Inflammatory macrophage treated with lipopolysaccharide for 4 hours (primary cell): ENCODE measurements at places on chromosomes 13 and 19.

DNA sequence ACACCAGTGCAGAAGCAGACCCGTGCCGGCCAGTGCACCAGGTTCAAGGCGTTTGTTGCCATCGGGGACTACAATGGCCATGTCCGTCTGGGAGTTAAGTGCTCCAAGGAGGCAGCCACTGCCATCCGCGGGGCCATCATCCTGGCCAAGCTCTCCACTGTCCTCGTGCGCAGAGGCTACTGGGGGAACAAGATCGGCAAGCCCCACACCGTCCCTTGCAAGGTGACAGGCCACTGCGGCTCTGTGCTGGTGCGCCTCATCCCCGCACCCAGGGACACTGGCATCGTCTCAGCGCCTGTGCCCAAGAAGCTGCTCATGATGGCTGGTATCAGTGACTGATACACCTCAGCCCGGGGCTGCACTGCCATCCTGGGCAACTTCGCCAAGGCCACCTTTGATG, 10.1 kb downstream of the ZNF44 start:
- no peak for DNase-seq

GRCh38 chr19:32471095-32471494, 65.5 kb downstream of the DPY19L3 start:
- DNase-seq: no peak

DNA sequence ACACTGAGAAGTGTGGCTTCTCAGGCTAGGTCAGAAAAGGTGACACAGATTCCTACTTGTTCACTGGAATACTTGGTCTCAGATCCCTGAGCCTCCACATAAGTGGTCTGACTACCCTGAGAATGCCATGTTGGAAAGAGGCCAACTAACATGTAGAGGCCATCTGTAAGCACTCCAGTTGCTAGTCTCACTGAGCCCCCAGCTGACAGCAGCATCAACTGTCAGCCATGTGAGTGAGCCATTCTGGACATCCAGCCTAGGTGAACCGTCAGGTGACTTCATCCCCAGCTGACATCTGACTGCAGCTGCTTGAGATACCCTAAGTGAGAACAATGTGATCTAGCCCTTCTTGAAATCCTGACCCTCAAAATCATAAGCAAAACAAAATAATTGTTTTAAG, 18.1 kb upstream of the ARL11 start:
- no peak for DNase-seq

GRCh38 chr19:50547385-50548190, 20.6 kb downstream of the LRRC4B start:
- no peak for DNase-seq

DNA sequence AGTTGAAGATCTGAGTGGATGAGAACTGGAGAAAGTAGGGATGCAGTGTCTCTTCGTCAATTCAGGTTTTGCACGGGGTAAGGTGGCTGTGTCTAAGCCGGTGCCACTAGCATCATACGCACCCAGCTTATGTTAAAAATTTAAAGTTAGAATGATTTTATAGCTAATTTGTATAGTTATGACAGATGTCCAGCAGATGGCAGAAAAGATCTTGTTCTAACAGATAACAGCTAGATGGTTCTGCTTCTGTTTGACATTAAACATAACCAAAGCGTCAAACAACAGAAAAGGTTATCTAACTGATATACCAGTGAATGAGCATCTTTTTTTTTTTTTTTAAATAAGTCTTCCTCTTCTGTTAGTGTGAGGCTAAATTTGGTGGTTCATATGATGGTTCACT, 18.8 kb upstream of the EDDM13 start:
- peak; percentile 83 for DNase-seq

GRCh38 chr13:30253830-30254229, 53.5 kb downstream of the KATNAL1 start:
- no peak for DNase-seq

DNA sequence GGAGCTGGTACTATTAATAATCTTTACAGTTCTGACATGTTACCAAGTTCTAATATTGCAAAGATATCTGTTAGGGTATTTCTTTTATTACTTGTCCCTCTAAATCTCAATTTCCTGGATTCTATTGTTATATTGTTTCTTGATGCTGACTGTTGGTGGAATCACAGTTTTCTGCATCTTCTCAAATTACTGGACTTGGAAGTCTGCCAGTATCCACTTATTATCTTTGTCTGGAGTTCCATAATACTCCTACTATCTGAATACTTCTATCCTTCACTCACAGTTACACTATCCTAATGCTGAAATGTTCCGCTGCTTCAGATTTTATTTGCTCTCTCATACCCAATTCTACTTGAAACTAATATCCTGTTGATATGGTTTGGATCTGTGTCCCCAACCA, 1985.7 kb upstream of the PRR20A start:
- DNase-seq: no peak

GRCh38 chr13:48216204-48216711, 16.7 kb upstream of the ITM2B start:
- no peak for DNase-seq

DNA sequence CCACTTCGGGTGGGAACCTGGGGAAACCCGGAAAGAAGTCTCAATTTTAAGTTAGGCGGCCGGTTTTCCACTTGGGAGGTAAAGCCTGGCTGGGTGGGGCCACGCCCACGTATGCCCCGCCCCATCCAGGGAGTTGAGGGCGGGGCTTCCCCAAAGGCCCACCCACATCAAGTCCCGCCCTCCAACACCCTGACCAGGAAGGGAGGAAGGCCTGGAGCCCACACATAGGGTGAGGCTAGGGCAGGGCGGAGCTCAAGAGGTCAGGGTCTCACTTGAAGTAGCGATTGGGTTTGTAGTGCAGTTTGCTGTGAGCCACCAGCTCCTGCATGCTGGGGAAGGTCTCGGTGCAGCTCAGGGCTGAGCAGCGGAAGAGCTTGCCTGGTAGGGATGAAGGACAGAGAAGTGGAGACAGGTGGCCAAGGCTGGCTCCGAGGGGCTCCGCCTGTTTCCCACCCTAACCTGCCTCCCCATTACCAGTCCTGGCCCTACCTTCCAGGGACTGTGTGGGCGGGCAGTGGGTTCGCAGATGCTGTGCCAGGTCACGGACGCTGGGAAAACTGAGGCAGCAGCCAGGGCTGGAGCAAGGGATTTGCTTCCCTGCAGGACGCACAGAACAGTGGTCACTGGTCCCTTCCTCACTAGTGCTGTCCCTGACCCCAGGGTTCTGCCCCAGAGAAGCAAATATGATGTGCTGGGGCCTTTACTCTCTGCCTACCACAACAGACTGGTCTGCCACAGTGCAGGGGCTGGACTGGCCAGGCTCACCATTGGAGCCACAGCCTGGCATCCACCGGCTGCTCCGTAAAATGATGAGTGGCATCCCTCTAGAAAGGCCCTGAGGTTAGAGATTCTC, 1.6 kb downstream of the ZNF414 start:
- peak; percentile 57 for DNase-seq

GRCh38 chr13:31022928-31023530, 90.6 kb downstream of the TEX26 start:
- DNase-seq: no peak

DNA sequence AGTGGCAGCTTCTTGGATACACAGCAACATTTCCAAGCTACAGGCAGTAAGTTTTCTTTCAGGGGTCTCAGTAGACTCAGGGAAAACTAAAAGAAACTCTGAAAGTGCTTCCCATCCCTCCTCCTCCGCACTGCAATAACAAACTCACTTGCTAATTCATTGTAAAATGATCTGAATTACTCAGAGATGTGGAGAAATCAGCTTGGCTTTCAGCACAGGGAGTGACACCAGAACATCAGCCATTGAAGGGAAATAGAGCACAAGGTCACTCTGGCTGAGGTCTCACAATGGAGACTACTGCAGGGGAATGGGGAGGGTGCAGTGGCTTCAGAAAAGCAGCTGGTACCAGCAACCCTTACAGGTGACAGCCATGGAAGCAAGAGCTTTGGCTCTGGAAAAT, 137.3 kb upstream of the SERP2 start:
- DNase-seq: peak; percentile 87

GRCh38 chr19:17075864-17076542, 426 bp downstream of the MYO9B start:
- peak; percentile 56 for DNase-seq

DNA sequence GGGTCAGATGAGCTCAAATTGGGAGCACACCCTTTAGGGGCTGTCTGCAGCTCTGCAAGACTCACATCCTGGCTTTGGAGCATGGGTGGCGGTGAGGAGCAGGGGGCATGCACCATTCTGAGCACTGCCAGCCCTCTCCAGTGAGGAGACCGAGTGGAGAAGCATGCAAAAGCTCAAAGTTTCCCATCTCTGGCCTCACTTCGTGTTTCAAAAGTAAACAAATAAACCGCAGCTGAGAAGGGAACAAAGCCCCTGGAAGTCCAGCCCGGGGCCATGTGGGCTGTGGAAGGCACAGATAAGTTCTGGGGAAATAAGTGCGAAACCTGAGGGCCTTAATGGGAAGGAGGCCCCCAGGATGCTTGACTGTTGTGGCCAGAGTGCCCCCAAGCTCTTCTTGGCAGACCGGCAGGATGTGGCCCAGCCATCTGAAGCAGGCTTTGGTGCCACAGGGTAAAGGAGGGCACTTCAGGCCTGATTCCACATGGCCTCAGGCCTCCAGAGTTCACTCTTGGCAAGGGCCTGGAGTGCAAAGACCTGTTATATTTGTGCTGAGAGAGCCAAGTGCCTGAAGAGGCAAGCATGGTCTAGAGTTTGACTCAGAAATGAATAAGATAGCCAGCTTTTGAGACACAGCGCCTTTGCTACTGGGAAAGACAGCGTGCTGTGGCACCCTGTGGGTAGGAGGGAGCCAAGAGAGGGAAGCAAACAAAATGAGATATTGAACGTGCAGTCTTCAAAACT, 1.2 kb downstream of the MEDAG start:
- no peak for DNase-seq

DNA sequence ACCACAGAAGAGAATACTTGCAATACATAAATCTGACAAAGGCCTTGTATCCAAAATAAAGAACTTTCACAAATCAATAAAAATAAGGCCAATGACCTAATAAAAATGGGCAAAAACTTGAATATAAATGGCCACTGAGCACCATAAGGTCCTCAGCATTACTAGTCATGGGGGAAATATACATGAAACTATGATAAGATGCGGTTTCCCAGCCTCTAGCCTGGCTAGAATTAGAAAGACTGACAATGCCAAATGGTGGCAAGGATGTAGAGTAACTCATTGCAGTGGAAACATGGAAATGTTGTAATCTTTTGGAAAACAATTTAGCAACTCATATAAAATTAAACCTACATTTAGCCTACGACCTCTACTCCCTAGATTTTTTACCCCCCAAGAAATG, 227.1 kb downstream of the GGACT start:
- DNase-seq: no peak

DNA sequence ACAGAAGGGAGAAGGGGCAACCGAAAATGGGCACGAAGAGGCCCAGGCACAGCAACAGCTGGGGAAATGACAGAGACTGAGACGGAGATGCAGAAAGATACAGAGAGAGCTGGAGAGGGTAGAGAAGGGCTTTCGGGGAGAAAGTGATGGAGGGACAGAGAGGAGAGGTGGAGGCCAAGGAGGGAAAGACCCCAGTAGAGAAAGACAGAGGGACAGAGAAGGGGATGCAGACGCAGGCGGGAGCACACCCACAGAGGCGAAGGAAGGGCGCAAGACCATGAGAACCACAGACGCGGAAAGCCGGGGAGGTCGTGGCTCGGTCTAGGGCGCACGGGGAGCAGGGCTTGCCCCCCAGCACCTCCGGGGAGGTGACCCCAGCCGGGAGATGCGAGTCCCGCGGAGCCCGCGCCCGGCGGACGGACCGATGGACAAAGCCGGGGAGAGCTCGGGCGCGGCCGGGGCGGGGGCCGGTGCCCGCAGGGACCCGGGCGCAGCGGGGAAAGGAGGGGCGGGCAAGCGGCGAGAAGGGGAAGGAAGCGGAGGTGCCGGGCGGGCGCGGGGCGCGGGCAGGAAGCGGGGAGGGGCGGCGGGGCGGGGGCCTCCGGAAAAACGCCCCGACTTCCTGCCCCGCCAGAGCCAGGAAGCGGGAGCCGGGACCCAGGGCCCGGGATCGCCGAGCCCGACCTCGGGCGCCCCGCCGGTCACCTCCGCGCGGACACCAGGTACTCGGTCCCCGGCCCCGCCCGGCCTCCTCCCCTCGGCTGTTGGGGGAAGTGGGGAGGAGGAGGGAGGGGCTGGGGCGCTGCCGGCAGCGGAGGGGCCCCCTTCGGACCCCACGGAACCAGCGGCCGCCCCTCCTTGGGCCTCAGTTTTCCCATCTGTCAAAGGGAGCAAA, at the start of gene ARHGEF1:
Gene ARHGEF1, plus strand, starts transcription at position 617 of the 895 bp plus-strand sequence. CDS start 4,899 bp downstream, outside the sequence.
- DNase-seq: peak; percentile 41

GRCh38 chr13:42011601-42012350, 36.7 kb upstream of the DGKH start:
- no peak for DNase-seq

DNA sequence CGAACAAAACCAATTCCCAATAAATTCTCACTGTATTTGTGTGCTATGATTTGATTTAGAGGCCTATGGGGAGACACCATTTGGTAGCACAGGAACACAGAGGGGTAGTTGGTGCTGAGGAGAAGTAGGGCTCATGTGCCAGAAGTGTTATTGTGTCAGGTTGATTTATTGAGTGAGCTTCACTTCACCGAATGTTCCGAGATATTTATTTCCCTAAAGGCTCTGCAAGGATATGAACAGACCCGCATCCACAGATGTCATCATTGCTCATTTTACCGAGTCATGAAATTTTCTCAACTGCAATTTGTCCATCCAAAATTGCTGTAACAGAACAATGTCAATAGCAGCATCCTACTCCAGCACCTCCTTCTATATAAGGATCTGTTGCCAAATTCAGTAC, 69.5 kb downstream of the DACH1 start:
- peak; percentile 3 for DNase-seq

GRCh38 chr13:104389691-104390090, 1323.5 kb upstream of the SLC10A2 start:
- DNase-seq: no peak

DNA sequence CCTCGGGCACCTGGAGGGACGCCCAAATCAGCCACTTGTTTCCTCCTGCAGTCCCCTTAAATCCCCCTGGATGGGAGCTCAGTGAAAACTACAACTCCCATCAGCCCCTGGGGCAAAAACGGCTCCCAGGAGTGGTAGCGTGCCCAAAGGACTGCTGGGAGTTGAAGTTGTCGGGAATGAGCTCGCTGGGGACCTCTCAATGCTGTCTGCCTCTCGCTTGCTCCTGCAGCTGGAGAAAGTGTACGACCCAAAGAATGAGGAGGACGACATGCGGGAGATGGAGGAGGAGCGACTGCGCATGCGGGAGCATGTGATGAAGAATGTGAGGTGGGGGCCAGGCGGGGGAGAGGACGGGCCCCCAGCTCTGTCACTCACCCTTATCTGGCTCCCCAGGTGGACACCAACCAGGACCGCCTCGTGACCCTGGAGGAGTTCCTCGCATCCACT, 14.7 kb upstream of the DHDH start:
- DNase-seq: no peak

- no peak for DNase-seq
Measured at GRCh38 chr19:4580021-4580901, 20.8 kb upstream of the SEMA6B start.

- peak; percentile 88 for DNase-seq
Measured at GRCh38 chr19:54905803-54906511, at the start of gene NCR1. NCR1 (plus strand) TSS chr19:54906148; CDS start chr19:54906188, 40 bp downstream.

GRCh38 chr13:21318891-21319532, 140.1 kb downstream of the ZDHHC20 start:
- no peak for DNase-seq

- peak; percentile 65 for DNase-seq
Measured at GRCh38 chr13:49499889-49500660, 4.3 kb downstream of the PHF11 start.
